ENCODE measurements at places on chromosomes 12 and 14. TPM values are rescaled to one million over a fixed set of nuclear protein-coding genes. Genes with fewer than 3 reads are reported as not detected.

- DNase-seq = no peak
Observed at GRCh38 chr14:50859296-50859624, 12.6 kb upstream of the ABHD12B start.

GRCh38 chr12:9084417-9084816 is 31.3 kb downstream of the A2M start:
- DNase-seq = no peak

GALC gene
- 15.5 TPM for total RNA-seq

MEG3 gene
- not detected for total RNA-seq

GRCh38 chr14:64792231-64792630 is 87.5 kb downstream of the SPTB start:
- no peak for DNase-seq

DNA sequence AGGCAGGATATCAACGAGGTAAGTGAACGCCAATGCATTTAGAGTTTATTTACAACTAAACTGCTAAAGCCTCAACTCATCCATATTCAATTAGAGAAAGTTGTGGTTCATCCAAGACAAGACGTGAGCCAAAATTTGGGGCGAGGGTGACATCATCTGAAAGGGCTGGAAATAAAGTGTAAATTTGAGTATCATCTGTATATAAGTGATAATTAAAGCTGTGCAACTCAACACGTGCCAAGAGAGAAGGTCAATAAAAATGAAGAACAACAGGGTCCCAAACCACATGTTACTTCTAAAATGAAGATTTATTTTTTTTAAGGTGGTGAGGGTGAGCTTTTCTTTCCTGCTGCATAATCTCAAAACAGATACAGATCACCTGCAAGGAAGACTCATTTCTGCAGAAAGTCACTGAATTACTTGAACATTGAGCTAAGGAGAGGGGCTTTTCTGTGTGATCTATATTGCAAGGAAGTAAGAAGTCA is 203.6 kb downstream of the EFCAB11 start:
- no peak for DNase-seq

DNA sequence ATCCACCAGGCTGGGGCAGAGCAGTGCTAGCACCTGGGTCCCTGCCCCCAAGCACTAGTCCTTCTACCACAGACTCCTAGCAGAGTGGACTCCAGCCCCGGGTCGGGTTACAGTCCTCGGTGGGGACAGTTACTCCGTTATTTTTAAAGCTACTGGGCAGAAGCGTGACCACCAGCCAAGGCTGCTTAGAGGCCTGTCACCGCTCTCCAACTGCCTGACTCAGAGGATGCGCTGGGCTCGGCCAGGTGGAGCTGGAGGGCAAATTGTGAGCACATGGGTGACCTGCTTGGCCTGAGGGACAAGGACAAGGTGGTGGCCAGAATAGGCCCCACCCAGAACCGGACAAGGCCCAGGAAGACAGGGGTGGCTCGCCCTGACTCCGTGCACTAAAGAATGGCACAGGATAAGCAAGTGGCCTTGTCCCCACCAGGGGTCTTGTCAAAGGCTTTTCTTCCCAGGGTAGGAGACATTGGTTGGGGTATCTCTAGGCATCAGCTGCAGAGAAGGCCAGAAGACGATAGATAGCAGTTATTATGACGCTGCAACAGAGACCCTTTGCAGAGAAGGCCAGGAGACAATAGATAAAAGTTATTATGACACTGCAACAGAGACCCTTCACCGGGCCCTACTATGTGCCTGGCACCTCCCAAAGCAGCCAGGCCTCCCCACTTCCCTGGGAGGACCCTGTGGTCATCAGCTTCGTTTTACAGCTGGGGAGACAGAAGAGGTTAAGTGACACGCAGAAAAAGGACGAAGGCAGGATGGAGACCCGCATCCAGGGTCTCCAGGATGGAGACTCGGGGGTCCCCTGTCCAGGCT is 1.6 kb downstream of the ABCB9 start:
- DNase-seq = no peak

PHETA1 gene
- total RNA-seq = 0.97 TPM

GRCh38 chr14:69408331-69408960 is 10.0 kb downstream of the SLC39A9 start:
- no peak for DNase-seq

DNA sequence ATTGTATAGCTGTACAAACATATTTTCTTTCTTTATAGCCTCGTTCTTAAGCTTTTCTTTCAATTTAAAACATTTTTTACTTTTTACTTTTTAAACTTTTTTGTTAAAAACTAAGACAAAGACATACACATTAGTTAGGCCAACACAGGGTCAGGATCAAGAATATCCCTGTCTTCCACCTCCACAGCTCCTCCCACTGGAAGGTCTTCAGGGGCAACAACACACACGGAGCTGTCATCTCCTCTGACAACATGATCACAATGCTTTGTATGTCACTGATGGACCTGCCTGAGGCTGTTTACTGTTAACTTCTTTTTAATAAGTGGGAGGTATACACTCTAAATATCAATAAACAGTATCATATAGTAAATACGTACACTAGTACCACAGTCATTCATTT is 191.3 kb downstream of the SYT10 start:
- no peak for DNase-seq

DNA sequence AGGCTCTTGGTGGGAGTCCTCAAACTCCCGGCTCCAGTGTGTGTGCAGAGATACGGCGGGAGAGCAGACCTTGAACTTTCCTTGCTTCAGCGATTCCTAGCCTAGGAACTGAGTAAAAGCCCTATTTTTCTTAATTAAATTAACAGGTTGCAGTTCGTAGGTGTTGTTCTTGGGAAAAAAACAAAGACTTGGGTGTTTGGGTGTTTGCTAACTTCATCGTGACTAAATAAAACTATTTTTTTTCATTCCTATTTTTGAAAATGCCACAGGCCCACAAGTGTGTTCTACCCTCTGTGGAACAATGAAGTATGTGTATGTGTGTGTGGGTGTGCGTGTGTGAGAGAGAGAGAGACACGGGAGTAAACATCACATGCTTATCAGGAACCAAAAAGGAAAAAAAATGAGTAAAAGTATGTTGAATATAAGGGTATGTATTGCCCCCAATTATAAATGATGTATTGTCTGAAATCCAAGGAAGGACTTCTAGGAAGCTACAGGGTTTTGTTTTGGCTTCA is 651 bp downstream of the TMEM117 start:
- no peak for DNase-seq

- no peak for DNase-seq
Observed at GRCh38 chr14:60183741-60184140, 18.5 kb upstream of the DHRS7 start.

DNA sequence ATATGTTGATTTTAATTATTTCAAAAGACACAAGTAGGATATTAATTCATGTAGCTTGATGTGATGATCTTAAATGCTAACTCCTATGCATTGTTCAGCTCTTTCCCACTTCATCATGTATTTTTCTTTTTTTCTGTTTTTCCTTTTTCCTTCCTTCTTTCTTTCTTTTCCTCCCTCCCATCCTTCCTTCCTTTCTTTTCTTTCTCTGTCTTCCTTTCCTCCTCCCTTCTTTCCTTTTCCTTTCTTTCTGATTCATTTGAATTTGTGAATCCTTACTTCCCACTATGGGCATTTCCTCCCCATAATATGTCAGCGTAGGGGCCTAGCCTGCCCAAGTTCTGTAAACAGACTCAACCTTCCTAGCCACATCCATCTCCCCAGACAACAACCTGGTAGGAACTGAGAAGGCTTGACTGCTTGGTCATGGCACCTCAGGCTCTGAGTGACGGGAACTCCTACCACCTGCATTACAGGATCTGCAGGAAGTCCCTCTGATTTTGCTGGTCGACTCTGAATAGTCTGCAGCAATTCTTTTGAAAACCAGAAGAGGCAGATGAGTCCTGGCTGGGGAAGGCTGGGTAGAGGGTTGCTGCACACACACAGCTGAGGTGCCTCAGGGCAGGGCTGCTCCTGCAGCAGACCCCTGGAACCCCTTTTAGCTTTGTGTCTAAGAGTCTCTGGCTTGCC is 33.4 kb upstream of the BHLHE41 start:
- no peak for DNase-seq

Data from activated CD4-positive, alpha-beta T cell treated with anti-CD3 and anti-CD28 coated beads, Interleukin-2, amount 10 ng/mL, durations not matched to agents 7 days and 5 days (primary cell).